ENCODE measurements at places on chromosomes 12 and 14.
A peak's percentile ranks its signal among the peaks of the same experiment; 100 is the strongest.

DNA sequence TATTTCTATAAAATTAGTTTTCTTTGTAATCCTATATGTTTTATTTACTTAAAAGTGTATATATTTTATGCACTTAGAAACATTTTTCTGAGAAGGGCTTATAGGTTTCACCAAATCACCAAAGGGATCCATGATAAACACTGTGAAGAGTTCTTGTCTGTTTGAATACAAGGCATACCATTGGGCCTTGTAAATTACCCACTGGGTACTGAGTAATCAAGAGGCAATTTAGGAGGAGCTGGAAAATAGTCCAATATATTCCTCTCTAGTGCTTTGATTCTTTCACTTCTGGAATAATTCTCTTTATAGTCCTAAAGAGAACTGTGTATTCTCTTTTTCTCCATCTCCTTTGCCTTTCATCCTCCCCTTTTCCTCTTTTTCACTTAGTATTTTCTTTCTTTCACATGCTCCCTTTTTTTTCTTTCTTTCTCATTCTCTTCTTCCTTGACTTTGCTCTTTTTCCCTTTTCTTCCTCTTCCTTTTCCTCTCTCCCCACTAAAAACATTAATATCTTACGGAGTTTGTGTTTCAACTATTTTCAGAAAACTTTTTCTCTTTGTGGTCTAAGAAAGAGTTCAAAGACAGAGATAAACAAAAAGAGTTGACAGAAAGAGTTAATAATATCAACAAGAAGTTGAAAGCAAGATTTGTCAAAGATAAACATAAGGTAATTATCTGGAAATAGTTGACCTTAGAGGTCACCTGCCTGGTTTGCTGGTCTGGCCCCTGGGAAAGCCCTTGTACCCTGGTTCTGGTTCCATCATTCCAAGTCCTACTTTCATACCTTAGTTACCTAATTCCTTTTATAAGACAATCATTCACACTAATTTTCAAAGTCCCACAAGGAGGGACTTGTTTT, 435.3 kb downstream of the RAD51B start:
- H3K27me3 ChIP-seq, result no peaks in the 10 kb centered on the region
- peak overlapping the region; percentile 28 for H3K27ac ChIP-seq
- no peak for DNase-seq
- no peaks in the 10 kb centered on the region for H3K36me3 ChIP-seq
- peaks cover 12% of the 10 kb centered on the region for H3K4me1 ChIP-seq

GRCh38 chr14:92581966-92582566, 68.5 kb downstream of the RIN3 start:
- H3K36me3 ChIP-seq, result no peaks in the 10 kb centered on the region
- H3K27ac ChIP-seq, result no peak overlapping the region
- no peaks in the 10 kb centered on the region for H3K4me1 ChIP-seq
- DNase-seq, result no peak
- H3K27me3 ChIP-seq, result no peaks in the 10 kb centered on the region

- no peaks in the 10 kb centered on the region for H3K36me3 ChIP-seq
- H3K27ac ChIP-seq, result no peak overlapping the region
- H3K4me1 ChIP-seq, result no peaks in the 10 kb centered on the region
- H3K27me3 ChIP-seq, result no peaks in the 10 kb centered on the region
Measured at GRCh38 chr12:132622437-132623071, 4.0 kb downstream of the P2RX2 start.

- H3K4me1 ChIP-seq, result no peaks in the 10 kb centered on the region
- DNase-seq, result no peak
- no peak overlapping the region for H3K4me3 ChIP-seq
- no peak overlapping the region for H3K27ac ChIP-seq
- H3K27me3 ChIP-seq, result no peaks in the 10 kb centered on the region
- H3K36me3 ChIP-seq, result no peaks in the 10 kb centered on the region
Measured at GRCh38 chr14:66351310-66351709, 134.9 kb upstream of the CCDC196 start.

- H3K4me1 ChIP-seq, result no peaks in the 10 kb centered on the region
- H3K27me3 ChIP-seq, result no peaks in the 10 kb centered on the region
- H3K4me3 ChIP-seq, result no peak overlapping the region
- H3K27ac ChIP-seq, result no peak overlapping the region
Measured at GRCh38 chr12:27280412-27280811, 36.3 kb downstream of the STK38L start.

DNA sequence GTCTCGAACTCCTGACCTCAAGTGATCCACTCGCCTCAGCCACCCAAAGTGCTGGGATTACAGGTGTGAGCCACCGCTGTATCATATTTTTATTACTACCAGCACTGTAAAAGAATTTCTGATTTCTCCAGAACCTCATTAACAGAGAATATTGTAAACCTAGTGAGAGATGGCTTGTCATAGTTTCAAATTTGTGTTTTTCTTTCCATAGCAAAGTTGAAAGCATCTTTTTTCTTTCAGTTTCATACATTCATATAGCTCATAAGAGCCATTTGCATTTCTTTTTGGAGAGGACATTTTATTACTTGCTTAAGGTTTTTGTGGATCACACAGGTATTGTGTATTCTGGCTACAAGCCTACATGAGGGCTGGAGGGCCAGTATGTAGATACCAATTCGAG, 58.0 kb downstream of the MIS18BP1 start:
- no peaks in the 10 kb centered on the region for H3K27me3 ChIP-seq
- no peak overlapping the region for H3K27ac ChIP-seq
- no peaks in the 10 kb centered on the region for H3K4me1 ChIP-seq
- no peak for DNase-seq
- no peaks in the 10 kb centered on the region for H3K36me3 ChIP-seq

DNA sequence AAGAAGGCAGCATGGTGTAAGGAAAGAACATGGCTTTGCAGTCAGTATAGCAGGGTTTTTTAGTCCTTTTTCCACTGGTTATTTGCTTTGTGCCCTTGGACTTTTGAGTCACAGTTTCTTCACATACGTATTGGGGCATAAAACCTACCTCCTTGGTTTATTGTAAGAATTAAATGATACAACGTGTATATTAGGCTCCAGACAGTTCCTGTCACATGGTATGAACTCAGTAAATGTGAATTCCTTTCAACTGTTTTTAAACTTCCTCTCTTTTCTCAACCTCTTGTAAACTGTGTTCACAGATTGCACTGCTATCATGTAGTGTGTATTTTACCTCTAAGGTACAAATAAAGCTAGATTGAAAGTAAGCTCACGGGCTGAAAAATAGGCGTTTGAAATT, 29.5 kb downstream of the MSRB3 start:
- no peak overlapping the region for H3K4me3 ChIP-seq
- H3K27me3 ChIP-seq, result no peaks in the 10 kb centered on the region
- H3K36me3 ChIP-seq, result no peaks in the 10 kb centered on the region
- no peak overlapping the region for H3K27ac ChIP-seq
- no peak for DNase-seq
- no peaks in the 10 kb centered on the region for H3K4me1 ChIP-seq

- no peak for DNase-seq
- H3K4me3 ChIP-seq, result no peak overlapping the region
- no peak overlapping the region for H3K27ac ChIP-seq
Measured at GRCh38 chr12:89494411-89495231, 30.0 kb downstream of the GALNT4 start.

DNA sequence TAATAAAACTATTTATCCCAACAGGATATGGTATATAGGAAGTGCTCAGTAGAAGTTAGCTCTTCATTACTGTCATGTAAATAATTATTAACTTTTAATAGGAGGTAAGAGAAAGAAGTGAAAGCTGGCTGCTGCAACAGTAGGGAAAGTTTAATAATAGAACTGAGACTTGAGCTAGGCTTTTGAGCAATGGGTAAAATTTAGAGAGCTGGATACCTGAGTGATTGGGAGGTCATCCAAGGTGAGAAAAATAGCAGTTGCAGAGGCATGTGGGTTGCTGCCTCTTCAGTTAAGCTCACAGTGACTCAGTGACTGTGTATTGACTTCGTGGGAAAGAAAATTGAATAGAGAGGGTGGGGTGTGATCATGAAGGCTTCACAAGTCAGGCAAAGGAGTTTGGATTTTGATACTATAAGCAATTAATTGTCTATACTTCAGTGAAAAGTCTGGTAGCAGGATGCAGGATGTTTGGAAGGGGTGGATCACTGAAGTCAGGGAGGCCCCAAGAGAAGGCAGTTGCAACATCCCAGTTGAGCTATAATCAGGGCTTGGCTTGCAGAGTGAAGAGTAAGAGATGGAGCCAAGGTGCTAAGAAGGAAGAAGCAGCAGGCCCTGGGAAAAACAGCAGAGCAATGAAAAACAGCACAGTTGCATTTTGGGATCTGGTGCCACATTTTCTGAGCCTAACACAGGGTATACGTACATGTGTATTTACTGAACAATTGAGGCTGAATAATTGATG, 172.0 kb upstream of the FRMD6 start:
- no peaks in the 10 kb centered on the region for H3K27me3 ChIP-seq
- no peak overlapping the region for H3K27ac ChIP-seq
- no peaks in the 10 kb centered on the region for H3K4me1 ChIP-seq
- no peak for DNase-seq
- H3K36me3 ChIP-seq, result no peaks in the 10 kb centered on the region

- H3K36me3 ChIP-seq, result no peaks in the 10 kb centered on the region
- DNase-seq, result no peak
- no peak overlapping the region for H3K4me3 ChIP-seq
- H3K27ac ChIP-seq, result no peak overlapping the region
- no peaks in the 10 kb centered on the region for H3K4me1 ChIP-seq
Measured at GRCh38 chr12:52676163-52676562, 4.0 kb downstream of the KRT1 start.

GRCh38 chr12:115886666-115887065, 390.8 kb downstream of the MED13L start:
- H3K27ac ChIP-seq, result no peak overlapping the region
- DNase-seq, result no peak
- no peaks in the 10 kb centered on the region for H3K27me3 ChIP-seq
- H3K36me3 ChIP-seq, result no peaks in the 10 kb centered on the region
- H3K4me1 ChIP-seq, result no peaks in the 10 kb centered on the region
- H3K4me3 ChIP-seq, result no peak overlapping the region

DNA sequence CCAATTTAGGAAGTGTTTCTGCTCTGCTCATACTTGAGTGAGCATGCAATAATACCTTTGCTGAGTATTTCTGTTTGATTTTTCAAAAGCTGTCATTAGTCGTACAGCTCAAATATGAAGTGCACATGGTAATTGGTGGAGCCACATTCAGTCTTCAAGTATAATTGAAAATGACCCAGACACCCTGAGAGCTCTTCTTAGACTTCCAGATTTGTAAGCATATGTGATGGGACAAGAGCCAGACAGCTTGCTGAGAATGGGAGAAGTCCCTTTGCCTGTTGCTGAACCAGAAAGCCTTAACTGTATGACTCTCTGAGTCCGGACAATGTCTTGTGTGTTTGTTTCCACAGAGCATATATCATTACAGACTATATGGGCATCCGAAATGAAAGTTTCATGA, 307.3 kb downstream of the TMEM117 start:
- no peak for DNase-seq
- H3K27me3 ChIP-seq, result no peaks in the 10 kb centered on the region
- H3K27ac ChIP-seq, result no peak overlapping the region
- no peak overlapping the region for H3K4me3 ChIP-seq
- H3K36me3 ChIP-seq, result no peaks in the 10 kb centered on the region
- H3K4me1 ChIP-seq, result no peaks in the 10 kb centered on the region

DNA sequence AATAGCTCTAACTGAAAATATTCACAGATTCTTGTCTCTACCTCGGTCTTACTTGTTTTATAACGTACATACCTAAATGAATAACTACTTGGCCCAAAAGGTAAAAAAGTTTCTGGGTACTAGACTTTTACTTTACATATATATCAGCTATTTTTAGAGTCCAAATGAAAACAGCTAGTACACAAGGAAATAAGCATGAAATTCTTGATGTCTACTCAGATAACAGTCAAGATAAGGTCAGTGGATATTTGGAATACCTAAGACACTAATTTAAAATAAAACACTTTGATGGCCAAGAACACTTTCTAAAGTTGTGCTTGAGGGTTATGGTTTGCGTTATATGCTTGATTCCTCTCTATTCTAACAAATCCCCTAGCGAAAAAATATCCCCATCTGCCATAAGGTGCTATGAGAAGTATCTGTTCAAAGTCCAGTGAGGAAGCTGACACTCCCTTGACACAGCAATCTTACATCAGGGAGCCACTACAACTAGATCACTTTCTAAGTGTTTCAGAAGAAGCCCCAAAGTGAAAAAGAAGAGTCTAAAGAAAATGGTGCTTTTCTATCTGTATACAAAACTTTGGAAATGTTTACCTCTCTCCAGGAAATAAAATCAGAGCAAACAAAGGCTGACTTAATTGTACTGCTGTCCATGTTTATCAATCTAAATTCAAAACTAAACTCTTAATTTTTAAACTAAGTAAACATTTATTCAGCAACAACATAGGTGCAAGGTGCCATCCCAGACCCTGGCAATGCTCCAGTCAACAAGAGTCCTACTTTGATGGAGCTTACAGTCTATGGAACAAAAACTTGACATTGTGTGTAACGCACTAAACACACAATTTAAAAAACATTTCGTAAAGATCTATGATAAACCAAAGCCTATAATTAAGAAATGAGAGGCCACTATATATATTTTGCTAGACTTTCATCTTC, 11.7 kb downstream of the PTPN21 start:
- no peak overlapping the region for H3K4me3 ChIP-seq
- H3K4me1 ChIP-seq, result no peaks in the 10 kb centered on the region
- no peak for DNase-seq
- H3K27ac ChIP-seq, result no peak overlapping the region
- H3K27me3 ChIP-seq, result no peaks in the 10 kb centered on the region

DNA sequence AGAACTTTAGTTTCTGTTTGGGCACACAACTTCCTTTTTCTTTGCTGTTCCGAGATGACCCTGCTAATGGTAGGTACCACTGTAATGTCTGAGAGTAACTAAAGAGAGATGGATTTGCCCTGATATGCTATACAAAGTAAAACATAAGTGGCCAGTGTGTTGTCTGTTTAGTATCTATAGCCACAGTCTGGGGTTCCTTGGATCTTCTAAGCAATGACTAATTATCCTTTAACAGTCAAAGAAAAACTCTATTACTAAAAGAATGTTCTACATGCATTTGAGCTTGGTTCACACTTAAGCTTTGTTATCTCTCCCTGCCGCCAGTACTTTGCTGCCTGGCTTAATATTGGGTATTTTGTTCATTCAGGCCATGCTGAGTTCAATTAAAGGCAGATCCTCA, 1051.9 kb upstream of the FLRT2 start:
- H3K4me1 ChIP-seq, result no peaks in the 10 kb centered on the region
- no peak overlapping the region for H3K27ac ChIP-seq
- no peak for DNase-seq
- no peaks in the 10 kb centered on the region for H3K27me3 ChIP-seq

- peaks cover 16% of the 10 kb centered on the region for H3K27me3 ChIP-seq
- no peaks in the 10 kb centered on the region for H3K4me1 ChIP-seq
- no peak overlapping the region for H3K27ac ChIP-seq
- DNase-seq, result no peak
- no peak overlapping the region for H3K4me3 ChIP-seq
Measured at GRCh38 chr14:47678993-47679392, 3.6 kb upstream of the MDGA2 start.

DNA sequence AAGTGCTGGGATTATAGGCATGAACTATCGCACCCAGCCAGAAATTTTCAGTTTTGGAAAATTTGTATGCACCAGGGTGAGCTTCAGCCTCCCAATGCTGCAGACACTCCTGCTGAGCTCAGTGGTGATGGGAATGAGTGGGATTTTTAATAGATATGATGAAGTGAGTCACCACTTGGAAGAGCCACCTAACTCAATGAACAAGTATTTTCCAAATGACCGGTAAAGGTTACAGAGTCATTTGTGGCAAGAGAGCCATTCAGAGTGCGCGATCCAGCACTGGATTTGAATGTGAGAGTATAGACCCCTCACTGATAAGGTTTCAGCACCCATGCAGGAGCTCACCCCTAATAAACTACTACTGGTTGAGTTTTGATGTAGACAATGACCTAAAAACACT, 100.7 kb downstream of the PPP2R5C start:
- no peaks in the 10 kb centered on the region for H3K36me3 ChIP-seq
- no peaks in the 10 kb centered on the region for H3K27me3 ChIP-seq
- no peaks in the 10 kb centered on the region for H3K4me1 ChIP-seq
- H3K27ac ChIP-seq, result no peak overlapping the region

All from prostate gland (tissue), 2 donors.